Tibial nerve (tissue), 4 donors: ENCODE measurements at places on chromosomes 7 and 10. TPM values are rescaled to one million over a fixed set of nuclear protein-coding genes. Genes with fewer than 3 reads are reported as not detected.

TDRD1 gene
- not detected for total RNA-seq

DNA sequence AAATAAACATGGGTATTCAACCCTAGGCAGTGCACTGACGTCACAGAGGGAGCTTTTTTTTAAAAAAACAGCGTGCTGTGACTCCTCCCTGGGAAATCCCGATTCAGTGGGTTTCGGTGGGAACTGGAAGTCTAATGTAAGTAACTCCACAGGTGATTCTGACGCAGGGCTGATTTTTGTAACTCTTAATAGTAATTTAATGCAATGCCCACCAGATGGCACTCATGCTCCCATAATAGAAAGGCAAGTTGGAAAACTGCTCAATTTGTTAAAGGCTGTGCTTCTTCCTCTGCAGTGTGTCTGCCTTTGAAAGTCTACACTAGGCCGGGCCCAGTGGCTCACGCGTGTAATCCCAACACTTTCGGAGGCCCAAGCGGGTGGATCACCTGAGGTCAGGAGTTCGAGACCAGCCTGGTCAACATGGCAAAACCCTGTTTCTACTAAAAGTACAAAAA, 10.9 kb upstream of the RSU1 start:
- no peaks in the 10 kb centered on the region for H3K4me1 ChIP-seq
- H3K4me3 ChIP-seq: no peak overlapping the region
- H3K27ac ChIP-seq: peak overlapping the region; percentile 36
- H3K36me3 ChIP-seq: peaks cover 12% of the 10 kb centered on the region
- no peaks in the 10 kb centered on the region for H3K27me3 ChIP-seq

COPS6 gene
- total RNA-seq: 53.8 TPM

DNA sequence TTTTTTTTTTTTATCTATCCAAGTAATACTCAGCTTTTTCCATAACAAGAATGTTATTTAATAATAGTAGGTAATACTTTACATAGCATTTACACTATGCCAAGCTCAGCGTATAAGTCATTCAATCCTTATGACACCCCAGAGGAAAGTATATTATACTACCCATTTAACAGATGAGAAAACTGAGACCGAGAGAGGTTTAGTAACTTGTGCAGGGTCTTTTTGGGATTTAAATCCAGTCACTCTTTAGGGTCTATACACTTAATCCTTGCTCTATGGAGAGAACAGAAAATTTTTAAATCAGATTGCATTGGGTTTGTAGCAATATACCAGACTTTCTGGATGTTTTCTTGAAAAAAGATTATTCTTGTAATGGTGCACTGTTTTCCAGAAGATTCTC, 192.2 kb downstream of the ARHGAP21 start:
- no peak for DNase-seq
- H3K27ac ChIP-seq: no peak overlapping the region
- no peaks in the 10 kb centered on the region for H3K4me1 ChIP-seq
- peaks cover 83% of the 10 kb centered on the region for H3K36me3 ChIP-seq

- H3K27me3 ChIP-seq: no peaks in the 10 kb centered on the region
- H3K4me3 ChIP-seq: no peak overlapping the region
- no peaks in the 10 kb centered on the region for H3K36me3 ChIP-seq
- H3K4me1 ChIP-seq: no peaks in the 10 kb centered on the region
- no peak for DNase-seq
- H3K27ac ChIP-seq: no peak overlapping the region
Measured at GRCh38 chr10:15660990-15661389, 58.7 kb downstream of the ITGA8 start.

BTBD16 gene
- total RNA-seq: not detected

GDF10 gene
- total RNA-seq: 25.7 TPM
